ENCODE measurements at places on chromosomes 6 and 20. TPM values are rescaled to one million over a fixed set of nuclear protein-coding genes. Genes with fewer than 3 reads are reported as not detected.
A peak's percentile ranks its signal among the peaks of the same experiment; 100 is the strongest.

The B3GALT4 gene
- 14.0 TPM for total RNA-seq

The RRAGD gene
- 6.4 TPM for total RNA-seq

The MPC1 gene
- 44.0 TPM for total RNA-seq

The ZC3H12D gene
- 2.2 TPM for total RNA-seq

The LHFPL5 gene
- not detected for total RNA-seq

The TMEM217 gene
- total RNA-seq: not detected

The SUMO4 gene
- total RNA-seq: 3.9 TPM

The RIPPLY2 gene
- not detected for total RNA-seq

The ABHD16B gene
- not detected for total RNA-seq

The CTCFL gene
- total RNA-seq: not detected

- no peak overlapping the region for H3K4me3 ChIP-seq
- peaks cover 24% of the 10 kb centered on the region for H3K4me1 ChIP-seq
- DNase-seq: no peak
- no peak overlapping the region for H3K27ac ChIP-seq
- no peaks in the 10 kb centered on the region for H3K27me3 ChIP-seq
- H3K36me3 ChIP-seq: no peaks in the 10 kb centered on the region
Measured at GRCh38 chr20:41524980-41525613, 93.1 kb downstream of the CHD6 start.

DNA sequence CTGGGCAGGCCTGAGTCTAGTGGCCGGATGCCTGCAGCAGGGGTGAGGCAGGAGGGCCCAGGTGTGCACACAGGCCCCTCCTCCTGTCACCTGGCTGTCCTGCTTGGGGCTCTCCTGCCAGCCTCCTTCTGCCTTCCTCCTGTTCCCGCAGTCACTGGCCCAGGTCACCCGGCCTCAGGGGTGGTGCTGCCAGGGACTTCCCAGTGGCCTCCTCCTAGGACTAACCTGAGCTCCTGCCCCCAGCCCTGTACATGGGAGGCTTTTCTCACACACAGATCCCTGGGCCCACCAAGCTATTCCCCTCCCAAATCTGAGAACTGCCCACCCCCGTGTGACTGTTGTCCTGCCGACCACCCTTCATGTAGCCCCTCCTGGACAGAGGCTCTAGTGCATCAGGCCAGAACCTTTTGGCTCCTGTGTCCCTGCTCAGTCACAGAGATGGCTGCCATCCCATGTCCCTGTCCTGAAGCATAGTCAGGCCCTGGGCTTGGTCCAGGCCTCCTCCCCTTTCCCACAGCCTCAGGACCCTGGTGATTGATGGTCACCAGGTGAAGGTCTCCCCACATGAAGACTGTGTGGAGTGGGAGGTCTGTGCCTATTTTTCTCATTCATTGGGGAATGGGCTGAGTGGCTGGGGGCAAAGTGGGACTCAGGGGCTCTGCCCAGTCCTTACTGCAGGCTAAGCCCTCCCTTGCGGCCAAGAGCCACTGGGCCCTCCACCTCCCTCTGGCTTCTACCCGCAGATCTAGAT lies 1.1 kb upstream of the ULBP1 start:
- H3K4me3 ChIP-seq: peak overlapping the region; percentile 47
- peaks cover 28% of the 10 kb centered on the region for H3K4me1 ChIP-seq
- peaks cover 5% of the 10 kb centered on the region for H3K27me3 ChIP-seq
- peak; percentile 93 for DNase-seq

DNA sequence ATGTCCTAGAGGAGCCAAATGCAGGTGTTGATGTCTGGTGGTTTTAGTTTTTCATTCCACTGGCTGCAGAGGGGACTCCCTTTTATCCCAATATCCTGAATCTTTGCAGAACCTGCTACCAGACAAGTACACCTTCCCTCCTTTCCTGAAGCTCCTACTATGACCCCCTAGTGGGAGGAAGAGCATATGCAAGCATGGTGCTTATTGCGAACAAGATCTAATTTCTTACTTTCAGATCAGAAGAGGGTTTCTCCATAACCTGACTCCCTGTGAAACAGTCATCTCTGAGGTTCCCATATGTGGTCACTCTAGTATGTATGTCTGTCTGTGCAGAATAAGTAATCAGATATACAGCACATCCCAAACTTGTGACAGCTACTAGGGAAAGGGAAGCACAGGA lies 277.2 kb downstream of the ARHGAP18 start:
- no peak overlapping the region for H3K27ac ChIP-seq
- no peaks in the 10 kb centered on the region for H3K27me3 ChIP-seq
- DNase-seq: no peak

- H3K27me3 ChIP-seq: no peaks in the 10 kb centered on the region
- no peak overlapping the region for H3K4me3 ChIP-seq
- H3K4me1 ChIP-seq: peaks cover 25% of the 10 kb centered on the region
- H3K27ac ChIP-seq: no peak overlapping the region
- H3K36me3 ChIP-seq: no peaks in the 10 kb centered on the region
- DNase-seq: no peak
Measured at GRCh38 chr6:31578184-31579118, 3.1 kb downstream of the TNF start.

DNA sequence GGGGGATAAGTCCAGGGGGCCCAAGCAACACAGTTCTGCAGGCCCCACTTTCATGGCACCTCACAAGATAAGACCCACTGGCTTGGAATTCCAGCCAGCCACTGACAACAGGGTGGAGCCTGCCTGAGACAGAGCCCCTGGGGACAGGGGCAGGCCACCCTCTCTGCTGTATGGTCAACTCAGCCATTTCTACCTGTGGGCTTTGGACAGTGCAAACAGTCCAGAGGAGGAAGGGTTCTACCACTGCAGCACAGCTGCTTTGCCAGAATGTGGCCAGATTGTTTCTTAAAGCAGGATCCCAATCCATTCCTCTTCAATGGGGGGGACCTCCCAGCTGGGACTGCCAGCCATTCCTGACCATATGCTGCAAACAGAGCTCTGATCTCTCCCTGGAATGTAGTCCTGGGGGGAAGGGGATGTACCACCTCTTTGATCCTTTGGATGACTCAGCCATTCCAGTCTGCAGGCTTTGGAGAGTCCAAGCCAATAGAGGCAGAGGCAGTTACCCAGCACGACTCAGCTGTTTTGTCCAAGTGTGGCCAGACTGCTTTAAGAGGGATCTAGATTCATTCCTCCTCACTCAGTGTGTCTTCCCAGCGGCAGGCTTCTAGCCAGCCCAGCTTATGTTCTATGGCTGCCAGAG lies 842.2 kb downstream of the EPHA7 start:
- DNase-seq: no peak
- no peaks in the 10 kb centered on the region for H3K4me1 ChIP-seq
- no peak overlapping the region for H3K27ac ChIP-seq
- no peaks in the 10 kb centered on the region for H3K36me3 ChIP-seq
- H3K27me3 ChIP-seq: no peaks in the 10 kb centered on the region

DNA sequence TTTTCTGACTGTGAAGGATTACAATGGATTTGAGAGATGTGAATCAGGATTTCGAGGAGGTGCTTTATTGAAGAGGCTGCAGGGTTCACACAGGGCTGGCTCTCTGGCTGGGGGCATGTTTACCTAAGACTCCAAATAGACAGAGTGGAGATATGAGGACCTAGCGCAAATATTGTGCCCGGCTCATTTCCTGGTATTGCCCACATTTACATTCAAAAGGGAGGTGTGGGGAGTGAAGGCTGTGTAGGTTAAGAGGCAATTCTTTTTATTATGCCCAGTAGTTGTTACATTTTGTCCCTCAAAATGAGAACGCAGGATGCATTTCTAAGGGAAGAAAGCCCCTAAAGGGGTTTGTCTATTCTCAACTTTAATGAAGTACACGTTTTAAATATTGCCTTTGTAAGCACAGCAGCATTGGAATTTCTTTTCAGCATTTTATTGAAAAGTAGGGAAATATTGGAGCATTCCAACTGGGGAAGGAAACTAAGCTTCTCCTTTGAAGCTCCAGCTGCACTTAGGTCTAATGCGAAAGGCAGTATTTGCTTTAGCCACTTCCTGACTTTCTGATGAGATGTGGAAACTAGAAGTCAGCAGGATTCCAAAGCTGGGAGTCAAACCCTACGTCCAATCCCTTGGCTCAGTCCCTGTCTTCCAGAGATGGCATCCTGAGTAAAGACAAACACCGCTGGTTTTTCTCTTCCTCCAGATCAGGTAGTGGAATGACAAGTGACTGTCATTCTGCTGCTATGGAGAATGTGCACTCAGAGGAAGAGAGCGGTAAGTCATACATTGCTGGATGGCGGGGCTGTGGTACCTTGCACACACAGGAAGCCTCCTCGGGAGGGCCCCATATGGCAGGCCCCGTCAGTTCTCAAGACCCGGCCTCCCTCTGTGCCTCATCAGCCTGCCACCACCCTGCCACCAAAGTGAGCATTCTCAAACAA lies 70.7 kb downstream of the MYB start:
- no peaks in the 10 kb centered on the region for H3K36me3 ChIP-seq
- H3K4me1 ChIP-seq: no peaks in the 10 kb centered on the region
- no peak for DNase-seq
- H3K27me3 ChIP-seq: no peaks in the 10 kb centered on the region

GRCh38 chr6:6581054-6581453 lies 7.5 kb upstream of the LY86 start:
- DNase-seq: no peak
- no peak overlapping the region for H3K27ac ChIP-seq
- H3K4me1 ChIP-seq: no peaks in the 10 kb centered on the region
- H3K27me3 ChIP-seq: no peaks in the 10 kb centered on the region
- no peak overlapping the region for H3K4me3 ChIP-seq

DNA sequence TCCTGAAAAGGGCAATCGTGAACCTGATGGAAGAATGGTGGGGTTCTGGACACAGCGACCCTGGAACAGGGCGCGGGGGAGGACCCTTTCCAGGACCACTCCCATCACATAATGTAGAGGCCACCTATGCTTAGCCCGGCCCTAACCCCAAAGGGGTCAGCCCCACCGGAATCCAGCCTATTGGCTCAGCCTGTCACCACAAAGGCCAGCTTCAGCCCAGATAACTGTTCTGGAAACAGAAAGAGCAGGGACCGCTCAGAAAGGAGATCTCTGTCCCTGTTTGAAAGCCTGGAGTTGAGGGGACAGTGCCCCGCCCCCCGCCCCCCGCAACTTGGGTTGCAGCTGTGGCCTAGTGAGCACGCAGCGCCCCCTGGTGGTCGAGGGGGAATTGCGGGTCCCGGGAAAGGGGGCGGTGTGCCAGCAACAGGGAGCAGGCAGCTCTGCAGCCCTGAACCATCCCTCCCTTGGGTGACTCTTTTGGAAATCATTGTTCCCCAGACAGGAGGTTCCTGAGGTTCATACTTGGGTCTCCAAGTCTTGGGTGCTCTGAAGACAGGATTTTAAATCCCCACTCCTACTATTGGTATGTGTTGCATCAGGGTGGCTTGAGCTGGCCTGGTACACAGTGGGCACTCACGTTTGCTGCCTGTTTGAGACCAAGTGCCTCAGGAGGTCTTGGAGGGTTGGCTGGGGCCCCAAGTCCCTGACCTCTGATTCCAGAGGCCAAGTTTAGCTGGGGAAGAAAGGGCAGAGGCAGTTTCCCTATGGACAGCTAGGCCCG lies 1.5 kb downstream of the SIGLEC1 start:
- peak overlapping the region; percentile 25 for H3K27ac ChIP-seq
- no peaks in the 10 kb centered on the region for H3K36me3 ChIP-seq
- DNase-seq: no peak
- peaks cover 14% of the 10 kb centered on the region for H3K4me1 ChIP-seq
- no peak overlapping the region for H3K4me3 ChIP-seq
- H3K27me3 ChIP-seq: no peaks in the 10 kb centered on the region

DNA sequence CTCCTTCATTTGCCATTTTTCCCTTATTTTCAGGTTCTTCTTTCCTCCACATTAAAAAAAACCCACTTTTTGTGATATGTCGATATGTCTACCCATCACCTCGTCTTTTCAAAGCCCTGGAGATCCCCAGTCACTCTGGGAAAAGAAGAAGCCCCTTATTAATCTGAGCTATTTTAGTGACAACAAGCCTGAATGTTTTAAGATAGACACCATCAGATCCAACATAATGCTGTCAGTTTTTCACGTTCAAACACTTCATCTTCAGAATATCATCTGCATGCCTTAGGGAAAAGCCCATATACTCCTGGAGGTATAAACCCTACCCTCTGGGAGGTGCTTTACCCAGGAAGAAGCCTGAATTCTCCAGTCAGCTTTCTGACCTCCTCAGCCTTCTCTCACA lies 464.0 kb upstream of the CDH4 start:
- no peaks in the 10 kb centered on the region for H3K27me3 ChIP-seq
- no peaks in the 10 kb centered on the region for H3K4me1 ChIP-seq
- no peak overlapping the region for H3K4me3 ChIP-seq
- DNase-seq: no peak

- H3K27ac ChIP-seq: peak overlapping the region; percentile 68
- DNase-seq: no peak
- H3K4me3 ChIP-seq: no peak overlapping the region
- no peaks in the 10 kb centered on the region for H3K27me3 ChIP-seq
- H3K4me1 ChIP-seq: peaks cover 36% of the 10 kb centered on the region
Measured at GRCh38 chr6:25054469-25054868, 118.7 kb upstream of the RIPOR2 start.

GRCh38 chr6:80105972-80106417 lies 476 bp upstream of the BCKDHB start:
- H3K27ac ChIP-seq: peak overlapping the region; percentile 10
- DNase-seq: no peak
- H3K4me1 ChIP-seq: peaks cover 9% of the 10 kb centered on the region
- peak overlapping the region; percentile 69 for H3K4me3 ChIP-seq
- H3K36me3 ChIP-seq: no peaks in the 10 kb centered on the region
- no peaks in the 10 kb centered on the region for H3K27me3 ChIP-seq

- no peaks in the 10 kb centered on the region for H3K27me3 ChIP-seq
- no peak overlapping the region for H3K27ac ChIP-seq
- H3K4me1 ChIP-seq: peaks cover 30% of the 10 kb centered on the region
- no peak for DNase-seq
- H3K4me3 ChIP-seq: no peak overlapping the region
Measured at GRCh38 chr20:57257701-57258453, 8.6 kb downstream of the BMP7 start.

- H3K4me3 ChIP-seq: no peak overlapping the region
- no peak for DNase-seq
- no peaks in the 10 kb centered on the region for H3K36me3 ChIP-seq
- H3K27me3 ChIP-seq: no peaks in the 10 kb centered on the region
- H3K27ac ChIP-seq: no peak overlapping the region
Measured at GRCh38 chr20:32179515-32179914, 28.0 kb downstream of the PLAGL2 start.

GRCh38 chr6:138857775-138858174 lies 61.9 kb downstream of the ECT2L start:
- no peaks in the 10 kb centered on the region for H3K36me3 ChIP-seq
- no peaks in the 10 kb centered on the region for H3K4me1 ChIP-seq
- H3K4me3 ChIP-seq: no peak overlapping the region
- no peaks in the 10 kb centered on the region for H3K27me3 ChIP-seq
- no peak overlapping the region for H3K27ac ChIP-seq

DNA sequence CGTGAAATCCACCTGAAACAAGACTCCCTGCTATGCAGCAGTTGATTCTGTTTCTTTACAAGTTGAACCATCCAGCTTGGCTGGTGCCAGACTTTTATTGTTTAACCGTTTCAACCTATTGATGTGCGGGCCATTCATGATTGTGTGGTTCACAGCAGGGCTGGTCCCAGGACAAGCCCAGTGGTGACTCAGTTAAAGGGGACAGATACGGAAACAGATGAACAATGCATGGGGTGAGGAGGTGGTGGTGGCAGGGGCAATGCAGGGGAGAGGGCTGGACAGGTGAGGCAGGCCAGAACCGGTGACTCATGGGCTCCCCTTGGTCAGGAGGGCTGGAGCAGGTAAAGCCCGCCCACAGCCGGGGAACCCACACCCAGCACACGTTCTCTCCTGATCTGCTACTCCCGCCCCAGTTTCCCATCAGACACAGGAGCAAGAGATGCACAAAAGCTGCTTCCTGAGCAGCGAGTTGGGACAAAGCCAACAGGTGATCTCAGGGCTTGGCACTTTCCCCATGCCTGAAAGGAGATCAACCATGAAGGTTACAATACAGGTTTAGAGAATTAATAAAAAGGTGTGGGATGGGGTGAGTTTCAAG lies 232.2 kb downstream of the LY86 start:
- no peak overlapping the region for H3K4me3 ChIP-seq
- H3K27ac ChIP-seq: no peak overlapping the region
- no peak for DNase-seq
- H3K4me1 ChIP-seq: peaks cover 7% of the 10 kb centered on the region
- no peaks in the 10 kb centered on the region for H3K27me3 ChIP-seq

Data from vagina (tissue), 2 donors.